Activated naive CD4-positive, alpha-beta T cell (primary cell): ENCODE measurements at places on chromosomes 7 and 10.

DNA sequence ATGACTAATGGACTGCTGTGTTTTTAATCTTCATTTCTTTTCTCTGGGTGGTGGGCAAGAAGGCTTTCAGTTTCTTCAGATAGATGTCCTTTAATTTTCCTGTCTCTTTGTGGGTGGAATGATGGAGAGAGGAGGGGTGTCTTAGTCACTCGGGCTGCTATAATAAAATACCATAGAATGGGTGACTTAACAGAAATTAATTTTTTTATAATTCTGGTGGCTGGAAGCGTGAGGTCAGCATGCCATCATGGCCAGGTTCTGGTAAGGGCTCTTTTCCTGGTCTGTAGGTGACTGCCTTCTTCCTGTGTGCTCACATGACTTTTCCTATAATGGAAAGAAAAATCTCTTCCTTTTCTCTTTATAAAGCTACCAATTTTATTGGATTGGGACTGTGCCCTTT is 6.3 kb downstream of the RSBN1L start:
- no peak for DNase-seq

DNA sequence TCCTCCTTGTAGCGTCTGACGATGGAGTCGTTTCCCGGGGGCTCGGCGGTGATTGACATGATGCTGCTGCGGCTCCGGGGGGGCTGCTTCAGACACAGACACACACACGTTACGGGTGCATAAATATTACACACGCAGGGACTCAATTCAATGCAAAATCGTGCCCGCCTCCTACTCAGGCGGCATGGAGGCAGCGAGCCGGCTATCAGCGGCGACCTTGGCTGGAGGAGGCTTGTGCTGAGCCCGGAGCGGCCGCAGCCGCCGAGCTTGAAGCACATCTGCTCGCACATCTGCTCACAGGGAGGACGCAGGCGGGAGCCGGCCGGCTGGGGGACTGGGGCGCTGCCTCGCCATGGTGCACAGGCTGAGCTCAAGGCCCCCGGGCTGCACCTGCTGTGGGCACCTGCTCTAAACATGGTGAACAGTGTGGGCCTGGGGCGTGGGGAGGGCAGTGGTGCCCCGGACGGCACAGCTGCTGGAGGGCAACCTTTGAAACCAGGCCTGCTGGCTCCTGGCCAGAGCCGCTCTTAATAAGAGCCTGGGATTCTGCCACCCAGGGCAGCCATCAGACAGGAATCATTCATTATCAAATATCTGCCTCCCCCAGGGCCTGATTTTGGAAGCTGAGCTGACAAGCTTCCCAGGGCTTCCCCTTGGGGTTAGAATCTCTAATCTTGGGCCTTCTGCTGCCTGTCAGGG is 84.7 kb upstream of the GNA12 start:
- DNase-seq: no peak

DNA sequence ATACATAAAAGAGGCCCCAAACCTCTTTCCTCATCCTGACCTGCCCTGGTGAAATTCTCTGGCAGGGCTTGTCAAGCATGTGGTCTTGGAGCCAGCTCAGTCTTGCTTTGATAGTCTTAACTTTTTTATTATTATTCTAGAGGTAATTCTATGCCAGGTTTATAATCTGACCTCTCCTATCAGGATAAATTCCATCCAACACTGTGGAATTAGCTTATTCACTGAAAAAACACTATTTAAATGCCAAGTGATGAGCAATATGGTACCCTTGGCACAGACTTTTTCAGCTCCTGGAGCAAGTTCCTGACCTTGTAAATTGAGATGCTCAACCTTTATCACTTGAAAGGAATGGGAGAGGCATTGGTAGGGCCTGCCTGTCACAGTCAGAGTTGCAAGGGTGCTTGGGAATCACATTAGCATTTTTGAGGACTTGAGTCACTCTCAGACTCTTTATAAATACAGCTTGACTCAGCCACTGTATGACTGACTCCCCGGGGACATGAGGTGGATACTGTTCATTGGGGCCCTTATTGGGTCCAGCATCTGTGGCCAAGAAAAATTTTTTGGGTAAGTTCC is at the start of gene CPA4:
Gene CPA4, plus strand, starts transcription at position 480 of the 576 bp plus-strand sequence. Its CDS starts 20 bp downstream, at position 500.
- DNase-seq: no peak

GRCh38 chr10:122861711-122862161 is 16.1 kb upstream of the CUZD1 start:
- DNase-seq: no peak

GRCh38 chr7:30348083-30348560 is 63.7 kb downstream of the ZNRF2 start:
- DNase-seq: no peak

DNA sequence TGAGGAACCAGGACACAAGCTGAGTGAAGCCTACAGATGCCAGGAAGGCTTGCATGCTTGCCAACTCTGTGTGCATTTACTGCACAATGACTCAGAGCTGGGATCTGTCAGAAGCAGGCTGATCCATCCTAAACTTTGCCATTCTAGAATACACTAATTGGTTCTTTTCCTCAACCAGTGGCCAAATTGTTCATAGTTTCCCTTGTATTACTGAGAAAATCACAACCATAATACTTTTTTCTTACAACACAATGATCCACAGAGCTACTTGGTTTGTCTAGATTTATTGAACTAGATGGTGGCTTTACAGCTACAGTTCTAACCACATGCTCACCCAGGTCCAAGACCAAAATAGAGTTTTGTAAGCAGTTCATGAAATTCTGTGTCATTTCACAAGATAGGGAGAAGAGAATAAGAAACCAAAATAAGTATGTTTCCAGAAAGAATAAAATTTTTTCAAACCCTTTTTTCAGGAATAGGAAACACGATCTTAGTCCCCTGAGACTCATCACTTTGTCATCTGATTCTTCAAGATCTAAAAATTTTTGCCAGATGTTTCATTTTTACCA is 21.0 kb upstream of the LRRC17 start:
- no peak for DNase-seq
